ENCODE measurements at places on chromosomes 2 and 18. TPM values are rescaled to one million over a fixed set of nuclear protein-coding genes. Genes with fewer than 3 reads are reported as not detected.
A peak's percentile ranks its signal among the peaks of the same experiment; 100 is the strongest.

DNA sequence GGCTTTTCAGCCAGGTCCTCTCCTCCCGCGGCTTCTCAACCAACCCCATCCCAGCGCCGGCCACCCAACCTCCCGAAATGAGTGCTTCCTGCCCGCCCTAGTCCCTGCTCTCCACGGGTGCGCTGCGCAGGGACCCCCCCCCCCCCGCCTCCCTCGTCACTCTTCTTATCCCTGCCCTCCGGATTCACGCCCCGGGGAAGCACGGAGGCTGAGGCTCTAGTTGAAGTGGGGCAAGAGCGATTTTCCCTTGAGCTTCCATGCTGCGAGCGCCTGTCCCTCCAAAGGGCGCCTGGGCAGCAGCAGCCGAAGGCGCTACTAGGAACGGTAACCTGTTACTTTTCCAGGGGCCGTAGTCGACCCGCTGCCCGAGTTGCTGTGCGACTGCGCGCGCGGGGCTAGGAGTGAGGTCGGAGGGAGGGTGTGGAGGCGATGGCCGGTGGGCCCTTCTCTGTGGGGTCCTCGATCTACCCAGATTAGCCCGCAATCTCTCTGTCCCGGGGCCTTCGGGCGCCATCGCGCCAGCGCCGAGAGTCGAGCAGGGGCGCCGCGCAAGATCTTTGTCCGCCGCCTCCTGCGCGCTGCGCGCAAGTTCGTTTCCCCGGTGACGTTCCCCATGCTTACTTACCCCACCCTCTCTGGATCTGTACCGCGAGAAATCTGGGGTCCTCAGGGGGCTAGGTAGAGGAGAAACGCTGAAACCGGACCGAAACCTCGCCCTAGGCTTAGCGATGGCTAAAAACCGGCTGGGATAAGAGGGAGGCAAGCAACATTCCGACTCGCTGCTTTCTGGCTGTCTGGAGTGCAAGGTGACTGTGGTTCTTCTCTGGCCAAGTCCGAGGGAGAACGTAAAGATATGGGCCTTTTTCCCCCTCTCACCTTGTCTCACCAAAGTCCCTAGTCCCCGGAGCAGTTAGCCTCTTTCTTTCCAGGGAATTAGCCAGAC is 677 bp downstream of the GAD1 start:
- peaks cover 74% of the 10 kb centered on the region for H3K4me1 ChIP-seq
- DNase-seq, result no peak
- H3K27ac ChIP-seq, result no peak overlapping the region
- peak overlapping the region; percentile 34 for H3K4me3 ChIP-seq
- H3K36me3 ChIP-seq, result no peaks in the 10 kb centered on the region
- peaks cover 59% of the 10 kb centered on the region for H3K27me3 ChIP-seq

- H3K4me1 ChIP-seq, result no peaks in the 10 kb centered on the region
- DNase-seq, result no peak
- no peak overlapping the region for H3K4me3 ChIP-seq
- H3K27me3 ChIP-seq, result no peaks in the 10 kb centered on the region
- no peaks in the 10 kb centered on the region for H3K36me3 ChIP-seq
- no peak overlapping the region for H3K27ac ChIP-seq
Measured at GRCh38 chr2:104804148-104804890, 49.6 kb upstream of the POU3F3 start.

Gene FAM124B
- 1.7 TPM for total RNA-seq

DNA sequence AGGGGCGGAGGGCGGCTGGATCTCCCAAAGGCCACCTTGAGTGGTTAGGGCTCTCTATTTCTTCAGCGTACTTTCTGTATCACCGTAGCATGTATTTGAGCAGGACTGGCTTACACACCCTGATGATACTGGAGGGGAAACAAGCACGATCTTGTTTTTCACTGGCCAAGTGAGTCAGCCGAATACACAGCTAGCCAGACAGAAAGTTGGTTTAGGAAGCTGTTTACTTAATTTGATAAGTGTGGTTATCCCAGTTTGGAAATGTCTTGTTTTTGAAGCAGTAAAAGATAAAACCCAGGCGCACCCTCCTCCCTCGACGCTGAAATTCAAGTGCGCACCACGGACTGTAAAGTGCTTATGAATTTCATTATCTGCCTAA is 582 bp downstream of the RIOK3 start:
- peak overlapping the region; percentile 97 for H3K4me3 ChIP-seq
- no peaks in the 10 kb centered on the region for H3K36me3 ChIP-seq
- no peak for DNase-seq

DNA sequence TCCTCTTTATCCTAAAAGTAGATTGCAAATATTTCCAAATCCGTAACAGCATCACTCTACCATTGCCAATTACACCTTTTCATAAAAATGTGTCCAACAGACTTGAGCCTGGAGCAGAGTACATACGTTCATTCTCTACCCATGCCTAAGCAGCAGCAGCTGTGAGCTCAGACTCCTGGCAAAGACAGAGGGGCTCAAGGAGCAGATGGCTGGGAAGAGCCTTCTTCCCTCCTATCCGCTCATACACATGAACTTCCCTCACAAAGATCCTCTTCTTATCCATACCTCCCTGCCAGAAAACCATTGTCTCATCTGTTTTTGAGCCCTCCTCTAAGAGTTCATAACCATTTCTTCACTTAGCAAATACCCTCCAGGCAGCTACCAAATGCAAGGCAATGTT is 164.3 kb upstream of the ARL4C start:
- H3K36me3 ChIP-seq, result no peaks in the 10 kb centered on the region
- H3K27me3 ChIP-seq, result no peaks in the 10 kb centered on the region
- no peak overlapping the region for H3K27ac ChIP-seq
- H3K4me3 ChIP-seq, result no peak overlapping the region

Gene GREB1L
- total RNA-seq, result 0.98 TPM

GRCh38 chr2:24948506-24948905 is 23.2 kb downstream of the DNAJC27 start:
- no peak overlapping the region for H3K27ac ChIP-seq
- H3K4me3 ChIP-seq, result no peak overlapping the region
- H3K27me3 ChIP-seq, result no peaks in the 10 kb centered on the region
- H3K36me3 ChIP-seq, result peaks cover 42% of the 10 kb centered on the region
- no peak for DNase-seq

GRCh38 chr2:206482123-206482522 is 38.8 kb downstream of the ADAM23 start:
- no peak for DNase-seq
- H3K4me3 ChIP-seq, result no peak overlapping the region
- H3K27me3 ChIP-seq, result no peaks in the 10 kb centered on the region
- H3K27ac ChIP-seq, result no peak overlapping the region
- no peaks in the 10 kb centered on the region for H3K4me1 ChIP-seq
- no peaks in the 10 kb centered on the region for H3K36me3 ChIP-seq

Gene DCDC2C
- not detected for total RNA-seq

- H3K27ac ChIP-seq, result peak overlapping the region; percentile 94
- no peaks in the 10 kb centered on the region for H3K27me3 ChIP-seq
- peaks cover 47% of the 10 kb centered on the region for H3K4me1 ChIP-seq
- no peaks in the 10 kb centered on the region for H3K36me3 ChIP-seq
- DNase-seq, result no peak
- peak overlapping the region; percentile 14 for H3K4me3 ChIP-seq
Measured at GRCh38 chr18:3596637-3597384, 146.8 kb downstream of the TGIF1 start.

- no peak overlapping the region for H3K4me3 ChIP-seq
- no peaks in the 10 kb centered on the region for H3K4me1 ChIP-seq
- no peak overlapping the region for H3K27ac ChIP-seq
- no peaks in the 10 kb centered on the region for H3K36me3 ChIP-seq
Measured at GRCh38 chr2:223633656-223634055, 31.5 kb upstream of the SCG2 start.

DNA sequence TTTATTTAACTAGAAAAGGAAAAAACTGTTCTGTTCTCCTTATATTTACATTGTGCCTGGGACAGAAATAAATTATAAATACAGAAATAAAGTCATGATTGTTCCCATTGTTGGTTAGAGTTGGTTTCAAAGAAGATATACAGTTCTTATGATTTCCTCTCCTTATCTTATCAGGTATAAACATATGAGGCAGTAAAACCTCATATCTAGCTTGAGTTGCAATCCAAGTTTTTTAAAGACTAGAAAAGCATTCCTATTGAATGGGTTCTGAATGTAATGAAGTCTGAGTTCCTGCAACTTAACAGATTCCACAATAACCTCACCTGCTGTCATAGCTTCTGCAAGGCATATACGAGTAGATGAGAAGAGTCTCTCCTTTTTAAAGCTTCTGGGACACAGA is 114.7 kb upstream of the CAVIN2 start:
- no peaks in the 10 kb centered on the region for H3K36me3 ChIP-seq
- DNase-seq, result no peak
- no peak overlapping the region for H3K4me3 ChIP-seq

Gene TOGARAM2
- under 0.01 TPM for total RNA-seq

Gene CENPA
- not detected for total RNA-seq

DNA sequence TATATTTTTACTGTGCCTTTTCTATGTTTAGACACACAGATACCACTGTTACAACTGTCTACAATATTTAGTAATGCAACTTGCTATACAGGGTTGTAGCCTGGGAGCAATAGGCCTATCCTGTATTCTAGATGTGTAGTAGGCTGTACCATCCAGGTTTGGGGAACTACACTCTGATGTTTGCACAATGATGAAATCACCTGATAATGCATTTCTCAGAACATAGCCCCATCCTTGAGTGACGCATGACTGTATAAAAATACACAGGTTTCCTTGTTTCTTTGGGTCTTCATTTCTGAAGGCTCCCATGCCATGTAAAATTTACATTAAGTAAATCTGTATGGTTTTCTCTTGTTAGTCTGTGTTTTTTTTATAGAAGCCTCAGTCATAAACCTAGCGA is 270.9 kb upstream of the SKOR2 start:
- H3K27ac ChIP-seq, result no peak overlapping the region
- DNase-seq, result no peak
- no peaks in the 10 kb centered on the region for H3K36me3 ChIP-seq
- no peaks in the 10 kb centered on the region for H3K27me3 ChIP-seq
- H3K4me3 ChIP-seq, result no peak overlapping the region

Gene C2orf78
- not detected for total RNA-seq

GRCh38 chr2:128782411-128783192 is 463.9 kb upstream of the HS6ST1 start:
- H3K4me3 ChIP-seq, result no peak overlapping the region
- peaks cover 8% of the 10 kb centered on the region for H3K4me1 ChIP-seq
- H3K36me3 ChIP-seq, result no peaks in the 10 kb centered on the region
- no peak overlapping the region for H3K27ac ChIP-seq
- DNase-seq, result peak; percentile 44

DNA sequence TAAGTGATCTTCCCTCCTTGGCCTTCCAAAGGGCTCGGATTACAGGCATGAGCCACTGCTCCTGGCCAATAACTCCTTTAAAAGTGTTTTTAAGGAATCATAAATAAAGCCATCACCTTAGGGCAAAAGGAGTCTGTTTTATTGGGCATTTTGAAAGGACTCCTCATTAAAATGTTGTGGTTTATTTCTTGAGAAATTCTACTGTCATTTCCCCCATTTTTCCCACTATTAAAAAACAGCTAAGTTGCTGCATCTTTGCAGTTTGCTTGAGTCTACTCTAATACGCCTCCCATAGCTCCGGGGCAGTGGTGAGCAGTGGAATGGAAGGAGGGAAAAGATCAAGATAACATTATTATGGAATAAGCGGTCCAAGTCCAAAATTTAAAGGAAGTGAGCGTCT is 293.2 kb downstream of the PIEZO2 start:
- no peak overlapping the region for H3K27ac ChIP-seq
- no peaks in the 10 kb centered on the region for H3K4me1 ChIP-seq
- no peak for DNase-seq
- no peaks in the 10 kb centered on the region for H3K36me3 ChIP-seq
- no peak overlapping the region for H3K4me3 ChIP-seq

- no peaks in the 10 kb centered on the region for H3K36me3 ChIP-seq
- H3K4me3 ChIP-seq, result no peak overlapping the region
- H3K27ac ChIP-seq, result no peak overlapping the region
Measured at GRCh38 chr2:213246497-213247281, 37.6 kb upstream of the SPAG16 start.

Gene ZNF513
- total RNA-seq, result 17.4 TPM

- no peaks in the 10 kb centered on the region for H3K4me1 ChIP-seq
- no peak for DNase-seq
- no peak overlapping the region for H3K27ac ChIP-seq
- peaks cover 46% of the 10 kb centered on the region for H3K36me3 ChIP-seq
Measured at GRCh38 chr2:73952499-73953446, 26.1 kb downstream of the DGUOK start.
